Liver (tissue), 10 donors: ENCODE measurements at places on chromosomes 3 and 15.

DNA sequence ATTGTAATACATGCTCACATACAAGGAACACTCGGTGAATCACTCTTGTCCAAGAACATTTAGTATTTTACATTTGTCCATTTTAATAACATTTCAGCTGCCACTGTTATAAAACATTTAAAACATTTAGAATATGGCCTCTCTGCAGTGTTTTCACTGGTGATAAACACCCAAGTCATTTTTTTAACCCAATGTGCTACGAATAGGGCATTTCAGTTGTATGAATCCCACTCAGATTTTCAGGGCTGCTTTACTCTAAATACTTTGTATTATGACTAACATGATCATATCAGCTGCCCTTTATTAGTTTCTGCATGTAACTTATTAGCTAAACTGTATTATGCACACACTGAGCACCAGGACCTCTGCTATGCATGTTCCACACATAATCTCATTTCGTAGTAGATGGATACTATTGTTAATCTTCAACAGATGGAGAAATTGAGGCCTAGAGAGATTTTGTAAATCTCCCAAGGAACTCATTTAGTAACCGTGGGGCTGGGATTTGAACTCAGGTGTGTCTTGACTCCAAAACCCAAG lies 148.6 kb upstream of the CDIN1 start:
- no peak for DNase-seq

DNA sequence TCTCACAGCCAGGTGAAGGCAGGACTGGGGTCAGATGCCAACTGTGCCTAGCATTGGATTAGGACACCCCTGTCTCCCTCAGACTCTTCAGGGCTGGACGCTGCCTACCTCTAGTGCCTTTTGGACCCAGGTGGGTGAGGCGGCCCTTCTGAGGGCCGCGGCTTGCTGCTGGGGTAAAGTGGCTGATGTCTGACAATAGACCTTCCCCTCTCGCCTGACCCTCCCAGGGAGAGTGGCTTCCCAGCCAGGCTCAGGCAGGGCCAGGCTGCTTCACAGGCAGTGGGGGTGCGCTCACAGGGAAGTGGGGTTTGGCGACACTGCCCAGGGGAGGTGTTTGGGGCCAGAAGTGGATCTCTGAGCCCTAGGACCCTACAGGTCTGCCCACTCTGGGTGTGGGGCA lies 43.3 kb upstream of the C15orf39 start:
- no peak for DNase-seq

DNA sequence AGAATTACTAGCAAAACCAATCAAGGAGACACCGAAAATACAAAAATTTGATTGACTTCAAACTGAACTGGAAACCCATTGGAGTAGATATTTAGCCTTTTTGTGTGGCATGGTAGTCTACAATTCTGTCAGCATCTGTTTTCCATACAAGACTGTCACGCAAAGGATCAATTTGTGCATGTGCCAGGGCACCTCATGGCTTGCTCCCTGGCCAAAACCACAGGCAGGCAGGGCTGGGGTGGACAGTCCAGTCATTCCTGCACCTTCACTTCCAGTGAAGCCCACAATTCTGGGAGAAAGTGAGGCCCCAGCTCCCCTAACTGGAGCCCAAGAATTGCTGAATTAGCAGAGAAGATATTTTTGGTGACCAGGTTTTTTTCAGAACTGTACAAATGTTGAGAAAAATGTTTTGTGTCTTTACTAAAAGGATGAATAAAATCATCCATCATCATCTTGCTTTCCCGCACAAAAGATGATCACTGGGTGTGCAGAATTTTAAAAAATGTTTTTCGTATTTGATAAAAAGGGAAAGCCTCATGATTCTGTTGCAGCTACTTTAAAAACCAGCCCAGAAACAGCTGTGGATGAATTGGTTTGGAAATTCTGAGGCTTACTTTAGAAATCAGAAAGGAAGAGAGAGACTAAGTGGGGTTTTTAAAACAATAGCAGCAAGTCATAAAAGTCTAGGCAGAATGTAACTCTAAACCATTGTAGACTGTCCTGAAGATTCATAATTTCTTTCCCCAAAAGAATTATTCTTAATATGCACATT lies 86.4 kb downstream of the PCCB start:
- no peak for DNase-seq

DNA sequence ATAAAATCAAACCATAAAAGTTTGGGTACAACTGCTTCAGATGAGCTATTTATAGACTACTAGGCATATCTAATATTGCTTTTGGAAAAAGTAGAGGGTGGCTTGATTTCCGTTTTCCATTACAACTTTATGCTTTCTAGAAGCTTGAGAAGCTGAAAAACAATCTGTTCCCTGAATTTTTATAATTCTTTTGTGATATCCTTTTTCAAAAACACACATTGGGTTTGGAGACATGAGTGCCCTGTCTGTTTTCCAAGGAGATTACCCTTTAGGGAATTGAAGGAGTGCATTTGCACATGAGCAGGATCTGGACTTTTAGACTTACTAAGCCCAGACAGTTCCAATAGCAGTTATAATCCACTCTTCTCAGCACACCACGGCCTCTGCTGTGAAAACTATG lies 49.5 kb upstream of the FILIP1L start:
- no peak for DNase-seq

GRCh38 chr15:38864827-38865581 lies 300.4 kb upstream of the RASGRP1 start:
- DNase-seq = no peak

- DNase-seq = no peak
Measured at GRCh38 chr3:179695672-179696313, 43.0 kb downstream of the USP13 start.
